ENCODE measurements at places on chromosomes 3 and 15. TPM values are rescaled to one million over a fixed set of nuclear protein-coding genes. Genes with fewer than 3 reads are reported as not detected.

Gene FOXL2NB
- 18.4 TPM for polyA plus RNA-seq

Gene XCR1
- polyA plus RNA-seq = not detected

Gene COL7A1
- polyA plus RNA-seq = 0.28 TPM

Gene AQP9
- 0.33 TPM for polyA plus RNA-seq

Gene TRIM59
- 16.4 TPM for polyA plus RNA-seq

Gene SLC28A1
- not detected for polyA plus RNA-seq

Gene TAGLN3
- polyA plus RNA-seq = not detected

- no peak for DNase-seq
These were observed 475.0 kb downstream of the TUSC7 start for GRCh38 chr3:117184574-117184973.

- no peak for DNase-seq
These were observed 501.4 kb upstream of the NR2F2 start for GRCh38 chr15:95829062-95829461.

DNA sequence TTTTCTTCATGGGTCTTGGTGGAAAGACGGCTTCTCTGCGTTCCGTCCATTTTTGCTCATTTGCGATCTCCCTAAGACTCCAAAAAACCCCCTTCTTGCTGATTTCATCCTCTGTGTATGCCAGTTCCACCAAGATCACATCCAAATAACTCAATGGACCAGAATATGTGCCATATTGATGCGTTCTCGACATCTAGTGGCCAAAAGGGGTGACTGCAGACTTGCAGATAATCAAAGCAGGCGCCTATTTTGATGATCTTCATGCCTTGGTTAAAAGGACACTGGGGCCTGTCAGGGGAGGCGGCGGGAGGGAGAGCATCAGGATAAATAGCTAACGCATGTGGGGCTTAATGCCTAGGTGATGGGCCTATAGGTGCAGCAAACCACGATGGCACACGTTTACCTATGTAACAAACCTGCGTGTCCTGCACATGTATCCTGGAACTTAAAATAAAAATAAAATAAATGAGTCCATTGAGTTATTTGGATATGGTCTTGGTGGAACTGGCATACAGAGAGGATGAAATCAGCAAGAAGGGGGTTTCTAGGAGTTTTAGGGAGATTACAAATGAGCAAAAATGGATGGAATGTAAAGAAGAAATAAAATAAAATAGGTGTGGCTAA lies 104.2 kb upstream of the RAD18 start:
- DNase-seq = peak; percentile 75

DNA sequence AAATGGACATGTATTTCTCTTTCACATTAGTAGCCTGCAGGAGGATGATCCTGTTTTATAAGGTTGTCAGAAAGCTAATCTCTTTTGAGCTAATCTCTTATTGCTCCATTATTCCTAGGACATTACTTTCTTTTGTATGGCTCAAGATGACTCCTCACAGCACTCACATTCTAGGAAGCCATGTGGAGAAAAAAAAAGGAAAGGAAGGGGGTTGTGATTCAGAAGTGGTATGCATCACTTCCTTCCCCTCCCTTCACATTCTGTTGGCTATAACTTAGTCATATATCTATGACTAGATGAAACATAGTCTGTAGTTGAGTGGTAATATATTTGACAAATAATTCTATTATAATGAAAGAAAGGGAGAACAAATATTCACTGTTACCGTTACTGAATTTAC lies 168.8 kb upstream of the TTC14 start:
- no peak for DNase-seq

GRCh38 chr3:117572786-117573185 lies 863.2 kb downstream of the TUSC7 start:
- DNase-seq = no peak

GRCh38 chr3:151259664-151260063 lies 18.7 kb downstream of the P2RY14 start:
- DNase-seq = no peak

DNA sequence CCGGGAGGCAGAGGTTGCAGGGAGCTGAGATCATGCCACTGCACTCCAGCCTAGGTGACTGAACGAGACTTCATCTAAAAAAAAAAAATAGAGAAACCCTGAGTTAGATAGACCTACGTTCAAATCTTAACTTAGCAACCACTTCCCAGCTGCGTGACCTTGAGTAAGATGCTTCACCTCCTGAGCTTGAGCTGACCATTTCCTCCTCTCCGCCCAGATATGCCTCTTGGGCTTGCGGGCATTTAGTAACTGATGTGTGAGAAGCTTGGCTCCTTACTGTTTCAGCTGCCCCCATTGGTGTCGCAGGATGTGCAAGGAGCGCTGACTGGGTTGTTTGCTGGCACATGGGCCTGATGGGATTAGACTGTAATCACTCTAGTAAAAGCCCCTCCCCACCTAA lies 26.9 kb upstream of the ATG7 start:
- DNase-seq = no peak

DNA sequence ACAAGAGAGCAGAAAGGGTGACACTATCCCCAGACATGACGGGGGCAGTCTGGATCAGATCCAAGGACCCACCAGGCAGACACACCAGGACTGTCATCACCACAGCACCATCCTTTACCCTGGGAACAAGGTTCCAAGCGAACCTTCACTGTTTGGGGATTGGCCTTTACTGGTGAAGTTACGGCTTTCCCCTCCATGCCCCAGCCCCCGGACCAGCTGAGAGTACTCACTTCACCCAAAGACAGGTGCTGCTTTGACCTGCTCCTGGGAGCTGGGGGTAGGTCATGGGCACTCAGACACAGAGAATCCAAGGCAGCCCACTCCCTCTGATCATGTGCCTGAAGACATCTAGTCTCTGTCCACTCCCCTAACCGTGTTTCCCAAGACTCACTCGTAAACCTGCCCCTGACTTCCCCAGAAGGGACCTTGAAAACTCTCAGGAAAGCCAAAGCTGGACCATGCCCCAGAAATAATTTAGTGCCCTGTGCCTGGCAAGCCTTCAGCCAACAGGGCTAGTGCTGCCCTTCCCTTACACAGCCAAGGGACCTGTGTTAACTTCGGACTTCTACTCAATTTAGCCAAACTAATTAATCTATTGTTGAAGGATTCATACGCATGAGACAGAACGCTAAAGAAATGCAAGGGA lies 2.8 kb downstream of the RRP9 start:
- no peak for DNase-seq

DNA sequence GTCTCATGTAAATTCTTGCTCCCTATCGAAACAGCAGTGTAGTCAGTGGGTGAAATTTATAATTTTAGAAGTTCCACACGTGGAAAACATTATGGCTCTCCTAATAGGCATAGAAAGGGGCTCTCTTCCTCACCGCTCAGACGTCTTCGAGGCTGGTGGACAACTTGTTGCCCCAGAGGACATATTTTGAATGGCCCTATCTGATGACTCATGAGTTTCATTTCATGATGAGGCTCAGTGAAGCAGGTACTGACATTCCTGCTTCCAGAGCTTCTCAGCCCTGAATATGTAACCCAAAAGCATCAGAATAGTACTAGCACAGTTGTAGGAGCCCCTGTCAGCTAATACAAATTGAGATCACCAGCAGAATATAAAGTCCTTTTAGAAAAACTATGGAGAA lies 117.9 kb downstream of the HERC1 start:
- DNase-seq = no peak

DNA sequence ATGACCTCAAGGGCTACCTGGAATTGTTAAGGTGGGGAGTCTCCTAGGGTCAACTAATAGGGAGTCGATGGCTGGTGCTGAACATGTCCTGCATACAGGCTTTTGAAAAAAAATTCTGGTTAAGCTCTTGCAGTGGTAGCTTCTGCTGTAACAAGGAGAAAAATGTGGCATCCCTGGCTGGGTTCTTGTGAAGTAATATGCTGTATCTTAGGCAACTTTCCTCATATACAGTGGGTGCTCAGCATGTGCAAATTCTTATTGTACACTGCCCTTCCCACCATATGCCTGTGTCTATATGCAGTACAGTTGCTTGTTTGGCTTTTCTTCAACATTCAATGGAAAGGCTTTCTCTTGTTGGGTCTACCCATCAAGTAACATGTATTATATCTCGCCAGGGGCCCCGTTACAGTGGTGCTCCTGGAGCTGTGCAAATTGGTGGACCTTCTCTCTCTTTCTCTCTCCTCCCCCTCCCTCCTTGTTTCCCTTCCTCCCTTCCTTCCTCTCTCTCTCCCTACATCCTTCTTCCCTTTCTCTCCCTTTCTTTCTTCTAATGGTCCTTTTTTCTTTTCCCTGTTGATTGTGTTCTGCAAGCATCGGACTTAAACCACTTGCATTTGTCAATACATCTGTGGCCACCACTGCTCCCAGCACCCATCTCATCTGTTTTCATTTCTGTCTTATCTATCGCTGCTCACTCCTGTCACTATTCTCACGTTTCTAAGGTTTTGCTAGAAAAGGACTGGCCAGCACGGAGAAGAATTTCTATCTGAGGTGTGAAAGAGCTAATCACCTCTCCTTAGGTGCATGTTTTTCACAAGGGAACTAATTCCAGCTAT lies 35.2 kb downstream of the TGFBR2 start:
- no peak for DNase-seq

- DNase-seq = no peak
These were observed 91.7 kb downstream of the CHSY1 start for GRCh38 chr15:101159936-101160815.

GRCh38 chr3:126630020-126630419 lies 24.9 kb downstream of the TXNRD3 start:
- peak; percentile 16 for DNase-seq

- DNase-seq = no peak
These were observed 14.3 kb upstream of the MOBP start for GRCh38 chr3:39453134-39453533.

- DNase-seq = no peak
These were observed 203.2 kb downstream of the FAM43A start for GRCh38 chr3:194888916-194889315.

- DNase-seq = no peak
These were observed 50.6 kb downstream of the CASR start for GRCh38 chr3:122234117-122234516.

GRCh38 chr3:130851277-130851676 lies 42.6 kb upstream of the ATP2C1 start:
- peak; percentile 14 for DNase-seq

- peak; percentile 46 for DNase-seq
These were observed 62.5 kb downstream of the TRIM69 start for GRCh38 chr15:44798826-44799225.

Measured in K562 (cell line).